Pons (tissue), 1 donor: ENCODE measurements at places on chromosomes 4 and X.
A peak's percentile ranks its signal among the peaks of the same experiment; 100 is the strongest.

DNA sequence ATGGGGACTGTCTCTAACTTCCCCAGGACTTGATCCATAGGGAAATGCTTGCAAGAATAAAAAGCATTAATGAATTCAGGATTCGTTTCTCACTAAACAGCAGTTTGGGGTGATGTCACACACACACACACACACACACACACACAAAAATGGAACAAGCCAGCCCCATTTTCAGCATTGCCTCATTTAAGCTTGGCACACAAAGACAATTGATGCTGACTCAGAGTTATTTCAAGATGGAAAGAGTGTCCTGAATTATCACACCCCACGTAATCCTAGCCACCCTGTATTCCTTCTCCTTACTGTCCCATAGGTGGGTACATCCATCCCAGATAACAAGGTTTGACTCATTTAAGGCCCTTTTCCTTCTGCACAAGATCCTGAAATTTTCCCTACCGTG is 345.1 kb upstream of the HS3ST1 start:
- no peak for DNase-seq

- DNase-seq = peak; percentile 24
These were observed 929 bp downstream of the ZBTB33 start for GRCh38 chrX:120251471-120252011.

- DNase-seq = no peak
These were observed 930.7 kb upstream of the HS3ST1 start for GRCh38 chr4:12359420-12359819.

DNA sequence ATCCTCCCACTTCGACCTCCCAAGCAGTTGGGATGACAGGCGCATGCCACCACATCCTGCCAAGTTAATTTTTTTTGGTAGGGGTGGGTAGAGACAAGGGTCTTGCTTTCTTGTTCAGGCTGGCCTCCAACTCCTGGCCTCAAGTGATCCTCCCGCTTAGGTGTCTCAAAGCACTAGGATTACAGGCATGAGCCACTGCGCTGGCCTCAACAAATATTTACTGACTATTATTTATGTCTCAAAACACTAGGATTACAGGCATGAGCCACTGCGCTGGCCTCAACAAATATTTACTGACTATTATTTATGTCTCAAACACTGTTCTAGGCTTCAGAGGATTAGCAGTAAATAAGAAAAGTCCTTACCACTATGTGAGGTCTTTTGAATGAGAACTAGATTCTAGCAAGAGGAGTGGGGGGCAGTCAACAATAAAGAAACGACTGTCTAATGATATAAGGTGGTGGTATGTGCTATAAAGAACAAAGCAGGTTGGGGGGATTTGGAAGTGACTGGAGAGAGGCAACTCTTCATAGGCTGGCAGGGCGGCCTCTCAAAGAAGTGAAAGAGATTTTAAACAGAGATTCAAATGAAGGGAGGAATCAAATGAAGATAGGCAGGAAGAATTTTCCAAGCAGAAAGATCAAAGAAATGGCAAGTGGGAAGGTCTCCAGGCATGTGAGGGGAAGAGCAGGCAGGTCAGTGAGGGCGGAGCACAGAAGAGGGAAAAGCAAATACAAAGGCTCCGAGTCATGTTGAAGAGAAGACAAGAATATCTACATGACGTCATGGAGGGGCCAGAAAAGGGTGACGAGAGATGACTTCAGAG is 12.7 kb upstream of the ACSL1 start:
- no peak for DNase-seq

- no peak for DNase-seq
These were observed 330.2 kb downstream of the HS3ST1 start for GRCh38 chr4:11098461-11098860.

DNA sequence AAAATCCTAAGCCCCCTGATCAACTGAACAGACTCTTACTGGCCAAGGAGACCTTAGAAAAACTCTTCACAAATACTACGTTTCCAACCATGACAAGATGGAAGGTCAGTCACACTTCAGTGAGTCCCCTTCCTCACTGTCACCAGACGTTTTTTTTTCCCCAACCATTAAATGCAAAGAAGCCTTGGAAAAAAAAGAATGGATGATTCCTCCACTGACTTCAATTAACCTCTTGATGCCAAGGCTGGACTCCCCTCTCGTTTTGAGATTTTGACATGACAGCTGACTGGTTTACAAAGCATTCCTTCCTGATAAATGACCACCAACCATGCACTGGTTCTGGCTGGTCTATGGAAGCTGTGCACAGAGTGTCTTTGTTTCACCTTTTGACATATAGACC is 73.2 kb downstream of the SLC34A2 start:
- no peak for DNase-seq

DNA sequence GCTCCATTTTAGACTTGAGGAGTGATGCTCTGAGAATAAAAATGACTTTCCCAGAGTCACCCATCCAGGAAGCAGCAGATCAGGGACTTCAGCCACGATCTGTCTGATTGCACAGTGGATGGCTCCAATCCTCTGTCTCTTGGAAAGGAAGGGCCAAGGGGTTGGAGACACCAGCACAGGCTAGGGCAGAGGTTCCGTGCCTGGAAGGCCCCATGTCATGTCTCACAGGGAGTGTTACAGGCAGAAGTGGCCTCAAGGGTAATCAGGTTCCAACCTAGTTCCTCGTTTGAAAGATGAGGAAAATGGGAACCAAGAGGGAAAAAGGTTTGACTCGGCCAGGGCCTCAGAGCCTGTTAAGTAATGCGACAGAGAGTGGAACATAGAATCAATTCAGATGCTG is 160.0 kb downstream of the EFNB1 start:
- DNase-seq = no peak

DNA sequence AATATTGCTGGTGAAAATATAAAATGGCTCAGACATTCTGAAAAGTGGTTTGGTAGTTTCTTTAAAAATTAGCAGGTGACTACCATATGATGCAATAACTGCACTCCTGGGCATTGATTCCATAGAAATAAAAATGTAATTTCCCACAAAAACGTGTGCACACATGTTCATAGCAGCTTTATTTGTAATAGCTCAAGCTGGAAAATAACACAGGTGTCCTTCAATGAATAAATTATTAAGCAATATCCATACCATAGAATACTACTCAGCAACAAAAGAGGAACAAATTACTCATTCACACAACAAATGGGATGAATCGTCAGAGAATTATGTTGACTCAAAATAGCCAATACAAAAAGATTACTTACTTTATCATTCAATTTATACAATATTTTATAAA is 893.7 kb upstream of the SLIT2 start:
- DNase-seq = no peak

DNA sequence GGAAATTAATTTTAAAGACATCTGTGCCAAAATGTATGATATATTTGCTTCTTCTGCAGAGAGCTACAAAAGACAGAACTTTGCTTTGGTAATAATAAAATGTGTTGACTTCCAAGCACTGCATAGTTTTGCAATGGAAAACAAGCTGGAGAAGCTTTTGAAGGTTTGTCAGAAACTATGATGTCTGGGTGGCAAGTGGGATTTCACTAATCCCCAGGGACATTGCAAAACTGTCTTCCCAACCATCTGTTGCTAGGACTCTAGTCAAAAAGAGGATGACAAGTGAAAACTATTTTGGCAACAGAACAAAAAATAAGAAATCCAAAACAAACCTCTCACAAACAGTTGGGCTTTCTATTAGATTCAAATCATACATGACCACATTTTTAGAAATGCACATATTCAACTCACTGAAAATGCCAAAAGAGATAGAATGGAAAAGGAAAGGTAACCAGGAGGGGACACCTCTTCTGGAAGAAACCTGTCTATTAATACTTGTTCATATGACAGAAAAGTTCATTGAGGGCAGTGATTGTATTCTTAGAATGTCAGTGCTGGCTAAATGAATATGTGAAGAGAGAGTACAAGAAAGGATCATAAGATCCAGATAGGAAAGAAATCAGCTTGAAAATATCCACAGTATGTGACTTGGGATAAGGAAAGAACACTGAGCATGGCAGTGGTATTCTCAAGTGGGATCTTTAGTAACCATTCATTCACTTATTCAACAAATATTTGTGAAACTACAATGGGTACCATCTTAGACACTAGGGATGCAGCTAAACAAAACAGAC is 228.0 kb downstream of the RASL11B start:
- DNase-seq = peak; percentile 2

DNA sequence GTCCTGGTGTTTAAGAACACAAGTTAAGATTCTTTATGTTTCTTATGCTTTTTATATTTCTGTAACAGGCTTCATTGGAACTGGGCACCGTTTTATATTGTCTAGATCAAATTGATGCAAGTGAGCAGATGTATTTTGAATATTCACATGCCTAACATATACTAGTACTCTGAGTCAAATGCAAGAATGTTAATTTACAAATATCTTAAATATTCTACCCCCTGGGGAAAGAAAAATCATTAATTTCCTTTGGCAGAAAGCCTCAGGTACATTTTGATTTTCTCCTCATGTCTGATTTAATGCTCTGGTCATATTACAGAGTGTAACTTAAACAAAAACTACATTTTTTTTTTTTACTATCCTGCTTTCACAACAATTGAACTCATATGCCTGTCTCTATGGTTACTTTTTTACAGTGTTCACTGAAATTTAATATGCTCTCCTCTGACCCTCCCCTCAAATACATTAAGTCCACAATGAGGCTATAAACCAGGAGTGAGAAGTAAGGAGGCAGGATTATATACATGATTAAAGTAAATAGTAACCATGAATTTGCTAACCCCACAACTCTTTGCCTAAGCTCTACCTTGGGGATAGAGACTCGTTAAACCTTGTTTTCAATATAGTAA is 2.4 kb upstream of the NSUN7 start:
- DNase-seq = no peak

- DNase-seq = peak; percentile 15
These were observed 1.4 kb downstream of the MAGED1 start for GRCh38 chrX:51894697-51895336.

DNA sequence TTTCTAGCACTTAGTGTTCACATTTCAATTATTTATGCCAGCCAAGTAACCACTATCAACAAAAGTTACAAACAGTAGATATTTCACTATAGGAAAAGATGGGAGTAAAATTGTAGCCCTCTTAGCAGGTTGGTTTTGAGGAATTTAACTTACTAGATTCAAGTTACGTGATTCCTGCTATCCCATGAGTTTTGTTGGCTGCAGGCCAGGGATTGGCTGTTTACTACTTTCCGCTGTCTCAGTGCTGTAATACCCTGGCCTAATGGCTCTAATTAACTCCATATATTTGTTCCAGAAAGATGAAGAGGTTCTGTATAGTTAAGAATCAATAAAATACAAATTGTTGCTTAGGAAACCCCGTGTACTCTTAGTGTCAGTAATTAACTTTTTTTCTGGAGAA is 55.5 kb upstream of the MAGED1 start:
- peak; percentile 24 for DNase-seq

DNA sequence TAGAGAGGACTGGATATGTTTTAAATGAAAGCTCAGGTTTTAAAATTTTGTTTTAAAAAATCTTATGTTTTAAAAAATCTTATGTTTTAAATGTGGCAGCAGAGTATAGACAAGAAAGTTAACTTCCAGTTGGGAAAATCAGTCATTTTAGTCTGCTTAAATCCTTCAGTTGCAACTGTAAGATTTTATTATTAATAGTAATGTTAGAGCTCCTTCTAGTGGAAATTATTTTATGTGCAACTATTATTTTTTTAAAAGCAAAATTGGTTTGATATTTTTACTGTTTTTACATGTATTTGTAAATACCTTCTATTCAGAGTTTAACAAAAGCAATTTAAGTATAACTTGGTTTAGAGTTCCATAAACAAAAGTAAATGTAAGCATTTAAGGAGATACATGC is 8.5 kb upstream of the NUDT6 start:
- DNase-seq = peak; percentile 38

- no peak for DNase-seq
These were observed 2.8 kb upstream of the ARHGAP4 start for GRCh38 chrX:153928846-153929245.

- no peak for DNase-seq
These were observed 35.3 kb upstream of the TENM3 start for GRCh38 chr4:182207830-182208396.

GRCh38 chr4:107658400-107659336 is 61.4 kb downstream of the PAPSS1 start:
- DNase-seq = no peak

GRCh38 chr4:130820448-130820847 is 1724.5 kb downstream of the C4orf33 start:
- DNase-seq = no peak

GRCh38 chrX:41145920-41146608 is 60.8 kb downstream of the USP9X start:
- DNase-seq = no peak

GRCh38 chr4:128782875-128783614 is 26.5 kb upstream of the JADE1 start:
- no peak for DNase-seq

- no peak for DNase-seq
These were observed 608 bp downstream of the RAPGEF2 start for GRCh38 chr4:159103384-159103990.

DNA sequence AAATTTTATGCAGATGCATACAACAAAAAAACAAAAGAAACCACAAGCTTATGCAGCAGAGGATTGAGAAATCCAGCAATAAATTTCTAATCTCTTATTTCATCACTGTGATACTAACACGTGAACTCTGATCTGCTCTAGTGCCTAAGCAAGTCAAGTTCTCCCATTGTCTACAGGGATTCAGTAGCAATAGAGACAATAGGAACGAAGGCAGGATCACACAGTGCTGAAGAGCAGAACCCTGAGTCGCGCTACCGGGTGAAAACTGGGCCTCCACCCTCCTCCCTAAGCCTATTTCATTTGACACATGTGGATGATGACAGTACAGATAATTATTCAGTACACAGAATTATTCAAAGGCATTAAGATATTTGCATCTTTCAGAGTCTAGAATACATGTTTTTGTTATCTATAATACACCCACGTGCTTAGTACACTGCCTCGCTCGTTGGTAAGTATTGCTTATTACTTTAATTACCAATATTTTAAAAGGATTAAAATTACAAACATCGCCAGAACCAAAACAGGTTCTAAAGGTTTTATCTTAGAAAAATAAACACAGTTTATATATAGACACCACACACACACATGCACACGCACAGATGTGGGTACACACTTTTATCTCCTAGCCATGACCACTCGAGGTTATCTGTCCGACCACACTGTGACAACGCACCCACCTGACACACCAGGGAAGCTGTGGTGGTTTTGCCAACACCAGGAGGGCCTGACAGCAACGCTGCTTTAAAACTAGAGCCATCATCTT is 60.1 kb downstream of the RFC1 start:
- DNase-seq = peak; percentile 68

DNA sequence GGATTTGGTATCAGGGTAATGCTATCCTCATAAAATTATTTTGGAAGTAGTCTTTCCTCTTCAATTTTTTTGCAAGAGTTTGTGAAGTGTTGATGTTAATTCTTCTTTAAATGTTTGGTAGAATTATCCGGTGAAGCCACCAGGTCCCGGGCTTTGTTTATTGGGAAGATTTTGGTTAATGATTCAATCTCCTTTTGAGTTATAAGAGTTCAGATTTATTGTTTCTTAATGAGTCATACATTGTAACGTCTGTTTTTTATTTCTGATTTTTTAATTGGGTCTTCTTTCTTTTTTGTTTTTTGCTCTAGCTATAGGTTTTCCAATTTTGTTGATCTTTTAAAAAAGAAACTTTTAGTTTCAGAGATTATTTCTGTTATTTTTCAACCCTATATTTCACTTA is 412.3 kb downstream of the PDGFC start:
- no peak for DNase-seq
